Muscle of arm (tissue), 14 donors: ENCODE measurements at places on chromosomes 2 and 18.

GRCh38 chr18:63197246-63197869 is 122.2 kb downstream of the BCL2 start:
- DNase-seq = no peak

GRCh38 chr18:58241877-58242276 is 197.9 kb downstream of the NEDD4L start:
- DNase-seq = no peak

DNA sequence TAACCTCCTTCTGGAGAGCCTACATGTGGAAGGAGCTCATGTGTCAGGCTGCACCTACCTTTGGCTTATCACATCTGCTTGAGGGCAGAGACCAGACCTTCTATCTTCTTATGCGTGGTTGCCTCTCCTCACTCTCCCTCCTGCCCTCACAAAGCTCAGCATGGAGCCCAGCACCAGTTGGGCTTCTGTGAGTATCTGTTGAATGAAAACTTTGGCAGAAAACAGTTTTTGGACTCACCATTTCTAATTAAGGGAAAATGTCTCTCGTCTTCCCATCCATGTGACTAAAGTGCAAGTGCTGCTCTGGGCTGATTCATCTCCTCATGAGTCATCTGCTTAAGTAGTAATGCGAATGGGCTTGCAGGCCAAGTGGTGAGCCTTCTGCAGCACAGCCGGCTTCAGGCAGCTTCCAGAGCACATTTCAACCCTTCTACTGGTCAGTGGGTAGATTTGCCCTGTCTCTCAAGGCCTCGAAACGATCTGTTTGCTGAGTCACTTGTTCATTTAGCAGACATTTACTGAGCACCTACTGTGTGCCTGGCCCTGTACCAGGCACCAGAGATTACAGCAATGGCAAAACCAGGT is 102.6 kb downstream of the VSNL1 start:
- peak; percentile 11 for DNase-seq

DNA sequence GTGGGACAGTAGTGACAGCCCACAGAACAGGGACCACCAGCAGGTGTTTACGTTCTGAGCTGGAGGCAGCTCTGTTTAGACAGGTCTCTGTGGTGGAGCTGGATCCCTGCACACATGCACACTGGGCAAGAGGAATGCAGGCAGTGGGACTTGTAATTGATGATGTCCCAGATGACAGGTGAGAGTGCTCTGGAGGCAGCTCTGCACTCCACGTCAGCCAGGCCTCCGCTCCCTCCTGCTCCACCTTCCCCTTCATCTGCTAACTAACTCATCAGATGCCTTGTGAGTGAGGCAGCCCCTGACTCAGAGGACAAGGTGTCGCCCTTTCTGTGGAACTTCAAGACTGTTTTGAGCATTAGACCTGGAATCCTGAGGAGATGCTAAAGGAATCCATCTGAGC is 53.2 kb downstream of the SH3YL1 start:
- DNase-seq = no peak

DNA sequence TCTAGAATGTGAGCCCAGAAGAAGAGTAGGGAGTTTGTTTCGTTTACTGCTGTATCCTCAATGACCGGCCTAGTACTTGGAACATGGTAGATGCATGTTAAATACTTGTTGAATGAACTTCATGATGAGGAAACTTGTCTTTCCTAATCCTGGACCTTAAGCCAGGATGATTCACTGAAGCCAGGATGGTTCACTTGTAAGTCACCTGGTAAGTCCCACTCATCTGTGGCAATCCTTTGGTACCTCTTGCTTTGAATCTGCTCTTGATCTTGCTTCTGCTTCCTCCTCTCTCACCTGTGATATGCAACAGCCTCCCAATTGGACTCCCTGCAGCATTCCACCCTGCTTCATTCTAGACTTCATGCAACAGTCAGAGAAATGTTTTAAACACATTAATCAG is 43.6 kb downstream of the QPCT start:
- DNase-seq = no peak

GRCh38 chr2:158753641-158754611 is 41.2 kb upstream of the DAPL1 start:
- peak; percentile 80 for DNase-seq

- DNase-seq = no peak
These were observed 251.5 kb upstream of the NXPH2 start for GRCh38 chr2:139031722-139032121.

DNA sequence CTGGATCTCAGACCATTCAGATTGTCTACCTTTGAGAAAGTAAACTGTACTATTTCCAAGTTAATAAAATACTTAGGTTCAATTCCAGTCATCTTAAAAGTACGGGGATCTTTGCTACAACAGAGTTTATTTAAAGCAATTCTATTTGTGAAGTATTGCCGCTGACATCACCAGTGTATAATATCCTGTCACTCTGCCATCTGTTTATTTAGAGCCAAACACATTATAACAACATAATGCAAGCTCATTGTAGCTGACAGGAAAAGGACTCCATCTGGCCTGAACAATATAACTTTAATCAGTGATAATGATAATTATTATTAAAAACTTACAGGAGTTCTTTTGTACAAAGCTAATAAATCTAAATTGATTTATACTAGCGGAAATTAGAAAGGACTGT is 786.8 kb downstream of the ERBB4 start:
- peak; percentile 28 for DNase-seq

- no peak for DNase-seq
These were observed 34.7 kb upstream of the GPR17 start for GRCh38 chr2:127611076-127611925.

GRCh38 chr18:8069708-8070107 is 502.6 kb downstream of the PTPRM start:
- no peak for DNase-seq

GRCh38 chr18:12301263-12302005 is 6.6 kb upstream of the TUBB6 start:
- no peak for DNase-seq

GRCh38 chr2:117940436-117940835 is 73.4 kb downstream of the CCDC93 start:
- no peak for DNase-seq

DNA sequence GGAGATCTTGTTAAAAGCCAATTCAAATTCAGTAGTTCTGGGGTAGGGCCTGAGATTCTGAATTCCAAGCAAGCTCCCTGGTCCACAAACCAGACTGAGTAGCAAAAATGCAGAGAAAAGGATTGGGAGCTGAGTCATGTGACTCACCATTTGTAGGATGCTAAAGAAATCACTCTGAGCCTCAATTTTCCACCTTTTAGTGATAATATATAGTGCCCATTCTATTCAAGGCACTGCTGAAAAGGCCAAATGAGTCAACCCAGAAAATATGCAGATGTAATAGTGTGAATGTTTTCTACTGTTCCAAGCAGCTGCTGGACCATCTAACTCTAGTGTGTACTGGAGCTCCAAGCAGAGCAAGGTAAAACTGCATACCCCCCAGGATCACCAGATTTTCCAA is 47.2 kb downstream of the SLC14A2 start:
- no peak for DNase-seq

- peak; percentile 70 for DNase-seq
These were observed 92.2 kb upstream of the DSEL start for GRCh38 chr18:67608615-67609273.

DNA sequence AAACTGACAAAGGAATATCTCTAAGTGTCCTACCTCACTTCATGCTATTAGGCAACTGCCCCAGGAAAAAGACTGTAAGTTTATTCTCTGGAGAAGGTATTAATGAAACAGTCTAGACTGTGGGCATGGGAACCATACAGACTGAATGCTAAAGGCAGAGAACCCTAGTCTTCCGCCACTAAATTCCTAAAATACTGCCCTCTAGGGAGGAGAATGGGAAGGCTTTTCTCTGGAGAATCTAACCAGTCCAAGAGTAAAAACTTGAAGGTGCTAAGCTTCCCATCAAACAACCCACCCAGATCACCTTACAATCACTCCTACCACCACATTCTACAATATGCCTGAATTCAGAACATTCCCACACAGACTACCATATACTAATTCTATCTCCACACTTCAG is 3.4 kb downstream of the SRBD1 start:
- no peak for DNase-seq

- DNase-seq = no peak
These were observed 669.7 kb downstream of the TDRD15 start for GRCh38 chr2:21793461-21793860.

DNA sequence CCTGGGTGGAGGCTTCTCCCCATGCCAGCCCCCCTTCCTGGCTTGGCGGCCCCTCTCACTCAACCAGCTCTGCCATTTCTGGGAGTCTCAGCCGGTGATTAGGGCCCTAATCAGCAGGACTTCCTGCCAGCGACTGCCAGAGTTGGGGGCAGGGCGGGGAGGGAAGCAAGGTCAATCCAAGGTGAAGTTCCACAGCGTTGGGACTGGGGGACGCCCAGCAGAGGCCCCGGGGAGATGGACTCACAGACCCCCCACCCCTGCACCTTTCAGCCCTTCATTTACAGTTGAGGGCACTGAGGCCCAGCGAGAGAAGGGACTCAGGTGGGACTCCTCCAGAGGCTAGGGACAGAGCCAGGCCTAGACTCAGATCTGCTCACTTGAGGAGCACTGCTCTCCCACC is 65.3 kb downstream of the TNS1 start:
- DNase-seq = no peak

DNA sequence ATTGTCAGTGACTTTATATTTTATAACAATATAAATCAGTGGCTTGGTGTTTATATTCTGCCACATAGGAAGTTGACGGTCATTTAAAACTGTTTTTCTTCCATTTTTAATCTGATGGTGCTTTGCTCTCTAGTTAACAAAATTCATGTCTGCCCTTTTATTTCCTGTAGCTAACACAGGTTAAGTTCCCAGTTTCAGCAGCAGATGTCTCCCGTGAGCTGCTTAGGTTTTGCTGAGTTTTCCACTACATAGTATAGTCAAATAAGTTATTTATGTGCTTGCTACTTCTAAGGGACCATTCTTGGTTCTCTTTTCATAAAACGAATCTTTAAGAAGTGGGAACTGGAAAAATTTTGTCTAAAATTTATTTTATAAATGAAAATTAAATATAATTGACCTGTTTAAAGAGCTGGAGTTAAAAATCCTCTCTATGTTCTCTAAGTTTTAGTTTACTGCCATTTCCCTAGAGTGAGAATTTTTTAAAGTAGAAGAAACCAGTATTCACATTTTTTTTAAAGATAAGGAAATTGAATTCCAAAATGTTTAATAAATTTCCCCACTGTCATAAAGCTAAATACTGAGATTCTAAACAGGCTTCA is 20.6 kb downstream of the HTR2B start:
- DNase-seq = peak; percentile 73

- DNase-seq = no peak
These were observed 6.2 kb downstream of the INSIG2 start for GRCh38 chr2:118094503-118094902.

- no peak for DNase-seq
These were observed 97.2 kb downstream of the IRS1 start for GRCh38 chr2:226702376-226702775.

GRCh38 chr2:231347081-231347480 is 48.4 kb upstream of the B3GNT7 start:
- DNase-seq = no peak

GRCh38 chr2:214005337-214005736 is 405.5 kb upstream of the VWC2L start:
- DNase-seq = no peak

DNA sequence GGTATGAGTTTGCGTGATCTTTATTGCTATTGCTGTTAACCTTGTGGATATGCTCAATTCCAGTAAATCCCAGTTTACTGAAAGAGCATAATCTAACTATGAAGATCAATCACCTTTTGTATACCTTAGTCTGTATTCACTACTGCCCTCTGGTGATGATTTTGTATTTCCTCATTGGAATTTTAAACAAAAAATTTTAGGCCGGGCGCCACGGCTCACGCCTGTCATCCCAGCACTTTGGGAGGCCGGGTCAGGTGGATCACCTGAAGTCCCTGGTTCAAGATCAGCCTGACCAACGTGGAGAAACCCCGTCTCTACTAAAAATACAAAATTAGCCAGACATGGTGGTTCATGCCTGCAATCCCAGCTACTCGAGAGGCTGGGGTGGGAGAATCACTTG is 5.1 kb downstream of the COMMD1 start:
- no peak for DNase-seq

GRCh38 chr2:137952586-137953129 is 11.6 kb upstream of the HNMT start:
- peak; percentile 59 for DNase-seq

GRCh38 chr2:199464606-199465352 is 7.0 kb upstream of the SATB2 start:
- DNase-seq = no peak

DNA sequence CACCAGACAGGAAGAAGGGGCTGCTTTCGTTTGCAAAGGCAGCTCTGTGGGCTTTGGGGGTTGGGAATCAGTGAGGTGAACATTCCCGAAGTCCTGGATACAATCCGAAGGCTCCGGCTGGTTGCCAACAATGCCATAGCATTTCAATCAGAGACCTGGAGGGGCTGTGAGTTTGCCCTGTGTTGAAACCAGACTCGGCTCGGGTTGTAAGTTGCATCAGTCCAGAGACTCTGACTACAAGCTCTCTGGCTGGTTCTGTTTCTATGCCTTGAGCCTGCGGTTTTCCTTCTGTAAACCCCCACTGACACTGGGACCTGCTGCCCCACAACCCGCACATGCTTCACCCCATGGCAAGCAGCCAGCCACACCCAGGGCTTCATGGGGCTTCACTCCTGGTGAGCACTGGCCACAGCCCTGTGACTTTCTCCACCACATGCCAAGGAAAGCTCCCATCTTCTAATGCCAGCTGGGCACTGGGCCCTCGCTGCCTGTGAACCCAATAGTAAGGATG is 85.7 kb upstream of the ODC1 start:
- DNase-seq = no peak

GRCh38 chr2:219198974-219199373 is 7.6 kb upstream of the ZFAND2B start:
- DNase-seq = no peak

- peak; percentile 61 for DNase-seq
These were observed at the start of gene SH3BP4 for GRCh38 chr2:234951664-234952269. SH3BP4 (plus strand) TSS chr2:234952017; CDS start chr2:235035003, 82,986 bp downstream.

DNA sequence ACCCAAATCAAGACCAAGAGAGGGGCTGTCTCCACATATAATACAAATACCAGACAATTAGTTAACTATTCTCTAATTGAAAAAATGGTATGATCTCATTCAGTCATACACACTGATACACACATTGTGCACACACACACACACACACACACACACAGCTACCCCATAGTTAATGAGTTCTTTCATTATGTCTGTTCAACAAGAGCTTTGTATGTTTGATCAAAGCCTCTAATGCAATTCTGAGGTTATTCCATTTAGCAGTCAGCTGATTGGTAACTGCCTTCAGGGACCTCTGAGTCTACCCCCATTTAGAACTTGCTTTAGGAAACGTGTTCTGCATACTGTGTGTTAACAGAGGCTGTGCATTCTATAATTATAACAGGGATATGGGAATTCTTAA is 741.4 kb upstream of the LRRTM4 start:
- no peak for DNase-seq

DNA sequence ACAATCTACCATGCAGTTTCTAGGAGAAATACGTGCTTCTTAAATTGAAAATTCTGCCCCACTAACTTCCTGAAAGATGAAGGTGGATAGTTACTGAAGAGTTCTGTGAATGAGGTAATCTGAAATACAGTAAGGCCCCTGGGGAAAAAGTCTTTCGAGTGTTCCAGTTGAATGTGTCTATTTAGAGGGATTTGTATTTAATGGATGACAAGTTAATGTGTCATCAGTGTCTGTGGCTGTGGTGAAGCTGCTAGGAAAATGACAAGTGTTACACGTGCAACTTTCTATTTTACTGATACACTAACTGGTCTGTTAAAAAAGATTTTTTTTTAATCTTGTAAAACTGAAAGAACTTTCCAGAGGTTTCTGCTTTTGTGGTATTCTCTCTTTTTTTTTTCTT is 384.6 kb downstream of the STK39 start:
- no peak for DNase-seq
